Bronchus fibroblast of lung (primary cell): ENCODE measurements at places on chromosomes 5 and 9. TPM values are rescaled to one million over a fixed set of nuclear protein-coding genes. Genes with fewer than 3 reads are reported as not detected.

The CCDC180 gene
- total RNA-seq = 0.30 and 0.34 TPM in 2 replicates

The WWC1 gene
- total RNA-seq = 3.1 and 4.2 TPM in 2 replicates

The KIF20A gene
- total RNA-seq = 103 and 105 TPM in 2 replicates

The CDKN2B gene
- 9.6 and 10.4 TPM in 2 replicates for total RNA-seq

The CCDC187 gene
- not detected in 2 replicates for total RNA-seq

The FCN2 gene
- not detected in 2 replicates for total RNA-seq

The CDH18 gene
- 0.34 and 1.5 TPM in 2 replicates for total RNA-seq

The FOXD4 gene
- 0.34 TPM in 1 of 2 replicates, not detected in the other for total RNA-seq

The MEIKIN gene
- total RNA-seq = not detected in 2 replicates

The WDR31 gene
- 0.67 and 0.74 TPM in 2 replicates for total RNA-seq

The TPM2 gene
- 521 and 660 TPM in 2 replicates for total RNA-seq

The EGFLAM gene
- 1.2 TPM in 2 replicates for total RNA-seq

The RALGPS1 gene
- 0.67 and 2.7 TPM in 2 replicates for total RNA-seq

The TIMD4 gene
- total RNA-seq = not detected in 2 replicates

The CDX1 gene
- not detected in 2 replicates for total RNA-seq

The NTRK2 gene
- under 0.01 TPM in 1 of 2 replicates, not detected in the other for total RNA-seq

The RARS1 gene
- 104 and 143 TPM in 2 replicates for total RNA-seq

The DMRT2 gene
- not detected in 2 replicates for total RNA-seq

The SHOC1 gene
- under 0.01 TPM in 1 of 2 replicates, not detected in the other for total RNA-seq

The GTF3C5 gene
- total RNA-seq = 55.5 and 59.3 TPM in 2 replicates

The GNA14 gene
- total RNA-seq = under 0.01 and 0.17 TPM in 2 replicates

The TLR4 gene
- total RNA-seq = not detected in 2 replicates

The PCDHB3 gene
- total RNA-seq = 0.15 and 0.17 TPM in 2 replicates

The SPOCK1 gene
- 1.2 and 1.7 TPM in 2 replicates for total RNA-seq

The CDH6 gene
- 0.30 and 0.34 TPM in 2 replicates for total RNA-seq

The CRB2 gene
- total RNA-seq = under 0.01 TPM in 1 of 2 replicates, not detected in the other

The OGN gene
- total RNA-seq = 0.15 and 0.17 TPM in 2 replicates

The ZNF169 gene
- total RNA-seq = 1.2 TPM in 2 replicates

The AQP7 gene
- total RNA-seq = not detected in 2 replicates

The SHISAL2B gene
- total RNA-seq = not detected in 2 replicates
